ENCODE measurements at places on chromosomes 12 and 14.

GRCh38 chr14:92277031-92277430 is 45.9 kb upstream of the SLC24A4 start:
- DNase-seq, result no peak

- DNase-seq, result peak; percentile 49
These were observed 141.3 kb upstream of the PLEKHG7 start for GRCh38 chr12:92561543-92561899.

GRCh38 chr12:3704512-3705353 is 48.2 kb downstream of the CRACR2A start:
- DNase-seq, result peak; percentile 70

GRCh38 chr14:76023757-76024156 is 38.2 kb downstream of the IFT43 start:
- no peak for DNase-seq

GRCh38 chr14:55425091-55425490 is 13.5 kb upstream of the ATG14 start:
- no peak for DNase-seq

GRCh38 chr12:123056053-123056452 is 75.6 kb downstream of the ARL6IP4 start:
- no peak for DNase-seq

GRCh38 chr14:96130854-96131253 is 73.8 kb upstream of the BDKRB2 start:
- no peak for DNase-seq

- no peak for DNase-seq
These were observed 65.6 kb upstream of the RMST start for GRCh38 chr12:97397008-97397407.

- peak; percentile 15 for DNase-seq
These were observed 18.6 kb upstream of the PRKAB1 start for GRCh38 chr12:119649202-119649808.

- peak; percentile 89 for DNase-seq
These were observed 76.9 kb upstream of the REP15 start for GRCh38 chr12:27619308-27619707.

DNA sequence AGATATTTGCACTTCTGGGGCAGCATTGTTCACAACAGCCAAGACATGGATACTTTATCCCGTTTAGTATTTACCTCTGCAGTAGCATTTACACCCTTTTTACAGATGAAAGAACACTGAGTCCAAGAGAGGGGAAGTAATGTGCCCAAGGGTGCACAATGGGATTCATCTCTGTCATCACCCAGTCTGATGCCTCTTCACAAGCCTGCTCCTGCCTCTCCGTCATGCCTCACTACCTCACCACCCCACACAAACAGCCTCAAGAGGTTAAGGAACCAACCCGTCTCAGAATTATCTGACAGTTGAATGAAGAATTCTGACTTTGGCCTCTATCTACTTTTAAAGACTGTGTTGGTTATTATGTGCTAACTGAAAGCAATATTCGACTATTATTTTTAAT is 368.4 kb downstream of the ATP23 start:
- DNase-seq, result no peak

DNA sequence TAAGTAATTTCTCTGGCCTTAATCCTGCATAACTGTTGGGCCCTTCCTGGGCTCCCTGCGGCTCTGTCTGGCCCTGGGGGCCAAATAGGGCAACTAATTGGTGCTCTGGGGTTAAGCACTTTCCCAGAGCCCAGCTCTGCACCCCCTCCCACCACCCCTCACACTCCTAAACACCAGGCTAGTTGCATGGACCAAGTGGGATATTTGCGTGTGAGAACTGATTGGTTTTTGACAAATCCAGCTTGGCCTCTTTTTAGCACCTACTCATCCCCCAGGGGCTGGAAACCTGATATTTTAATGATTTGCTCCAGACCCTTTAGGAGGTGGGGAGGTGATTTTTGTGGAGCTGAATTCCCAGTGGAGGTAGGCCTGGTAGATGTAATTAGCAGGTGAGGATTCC is 91.9 kb downstream of the DICER1 start:
- no peak for DNase-seq

DNA sequence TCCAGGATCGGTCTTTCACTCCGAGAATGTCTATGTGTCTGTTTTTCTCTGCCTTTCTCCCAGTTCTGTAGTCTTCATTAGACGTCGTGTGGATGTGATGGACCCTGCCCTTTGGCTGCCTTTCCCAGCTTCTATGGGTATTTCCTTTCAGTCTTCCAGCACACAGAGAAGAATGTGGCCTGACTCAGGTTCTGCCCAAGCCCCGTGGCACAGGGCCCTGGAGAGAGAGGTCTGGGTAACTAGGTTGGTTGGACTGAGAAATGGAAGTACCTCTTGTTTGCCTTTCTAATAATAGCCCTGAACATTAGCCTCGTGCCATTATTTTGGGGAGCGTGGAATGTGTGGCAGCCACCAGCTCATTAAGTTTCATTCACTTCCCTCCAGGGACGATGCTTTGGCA is 3.8 kb downstream of the FOXJ2 start:
- no peak for DNase-seq

DNA sequence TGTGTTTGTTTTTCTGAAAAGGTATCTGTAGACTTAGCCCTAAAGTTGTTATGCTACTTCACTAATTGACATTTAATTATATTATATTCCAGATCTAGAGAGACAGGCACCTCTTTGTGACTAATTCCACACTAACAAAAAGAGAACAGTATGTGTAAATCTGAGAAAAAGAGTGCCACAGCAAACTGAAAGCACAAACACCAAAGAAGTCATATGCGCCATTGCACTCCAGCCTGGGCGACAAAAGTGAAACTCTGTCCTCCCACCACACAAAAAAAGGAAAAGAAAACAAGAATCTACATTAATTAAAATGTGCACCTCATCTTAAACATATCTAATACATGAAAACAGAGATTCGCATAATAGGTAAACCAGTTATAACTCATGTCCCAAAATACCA is 4.4 kb upstream of the CSRNP2 start:
- peak; percentile 52 for DNase-seq

GRCh38 chr14:104112609-104113571 is 25.5 kb upstream of the KIF26A start:
- no peak for DNase-seq

DNA sequence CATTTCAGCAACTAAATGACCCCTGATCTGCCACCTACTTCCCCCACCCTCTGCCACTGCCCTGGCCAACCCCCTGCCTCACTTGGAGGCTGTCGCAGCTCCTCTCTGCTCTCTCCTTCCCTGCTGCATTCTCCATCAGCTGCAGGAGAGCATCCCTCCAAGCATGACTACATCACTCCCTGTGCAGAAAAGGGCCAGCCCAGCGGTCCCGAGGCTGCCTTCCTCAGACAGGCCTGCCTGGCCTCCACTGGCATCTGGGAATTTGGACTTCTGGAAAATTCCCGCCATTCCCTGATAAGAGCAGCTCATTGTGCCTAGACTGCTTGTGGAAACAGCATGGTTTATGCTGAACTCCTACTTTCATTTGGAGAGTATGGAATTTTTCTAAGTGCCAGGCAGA is 12.7 kb downstream of the HVCN1 start:
- DNase-seq, result no peak

GRCh38 chr12:110744151-110744571 is 1.5 kb upstream of the PPP1CC start:
- no peak for DNase-seq
